ENCODE measurements at places on chromosomes 6 and 20. TPM values are rescaled to one million over a fixed set of nuclear protein-coding genes. Genes with fewer than 3 reads are reported as not detected.

- DNase-seq = peak; percentile 57
Measured at GRCh38 chr6:148674306-148674705, 72.5 kb upstream of the UST start.

GRCh38 chr20:19026121-19026878, 186.1 kb upstream of the SLC24A3 start:
- DNase-seq = no peak

DNA sequence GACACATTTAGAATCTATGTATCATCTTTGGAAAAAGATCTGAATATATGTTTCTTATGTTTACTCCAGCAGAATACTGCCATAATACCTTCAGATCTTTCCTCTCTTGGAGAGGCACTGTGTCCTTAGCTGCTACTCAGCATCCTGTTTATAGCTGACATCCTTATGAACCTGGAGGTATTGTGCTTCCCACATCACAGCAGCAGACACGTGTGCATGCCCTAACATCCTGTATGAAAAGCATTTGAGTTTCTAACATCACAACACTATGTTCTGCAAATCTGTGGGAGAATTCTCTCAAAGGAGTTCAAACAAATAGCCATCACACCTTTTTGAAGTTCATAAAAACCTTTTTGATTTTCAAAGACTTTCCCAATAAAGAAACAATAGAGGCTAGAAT, 216.0 kb downstream of the GJA1 start:
- DNase-seq = no peak

DNA sequence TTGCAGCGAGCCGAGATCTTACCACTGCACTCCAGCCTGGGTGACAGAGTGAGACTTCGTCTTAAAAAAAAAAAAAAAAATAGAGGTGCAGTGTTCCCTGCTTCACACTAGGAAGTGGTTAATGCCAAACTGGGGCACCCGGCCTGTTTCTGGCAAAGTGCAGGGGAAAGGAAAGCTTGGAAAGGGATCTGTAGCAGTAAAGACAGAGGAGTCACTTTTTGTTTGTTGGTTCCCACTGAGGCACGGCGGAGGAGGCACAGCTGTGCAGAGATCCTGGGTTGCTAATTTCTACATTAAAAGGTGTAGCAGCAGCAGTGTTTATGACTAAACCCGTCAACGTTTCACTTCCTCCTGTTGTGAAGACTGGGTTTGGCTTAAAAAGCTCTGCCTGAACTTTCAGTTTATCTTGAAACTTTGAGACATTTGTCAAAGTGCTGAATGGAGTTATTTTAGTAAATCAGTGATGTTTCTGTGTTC, 125.6 kb downstream of the CARMIL1 start:
- DNase-seq = peak; percentile 64

Gene KIF25
- not detected for polyA plus RNA-seq

Gene TMEM170B
- 9.9 TPM for polyA plus RNA-seq

Gene LY6G6D
- not detected for polyA plus RNA-seq

DNA sequence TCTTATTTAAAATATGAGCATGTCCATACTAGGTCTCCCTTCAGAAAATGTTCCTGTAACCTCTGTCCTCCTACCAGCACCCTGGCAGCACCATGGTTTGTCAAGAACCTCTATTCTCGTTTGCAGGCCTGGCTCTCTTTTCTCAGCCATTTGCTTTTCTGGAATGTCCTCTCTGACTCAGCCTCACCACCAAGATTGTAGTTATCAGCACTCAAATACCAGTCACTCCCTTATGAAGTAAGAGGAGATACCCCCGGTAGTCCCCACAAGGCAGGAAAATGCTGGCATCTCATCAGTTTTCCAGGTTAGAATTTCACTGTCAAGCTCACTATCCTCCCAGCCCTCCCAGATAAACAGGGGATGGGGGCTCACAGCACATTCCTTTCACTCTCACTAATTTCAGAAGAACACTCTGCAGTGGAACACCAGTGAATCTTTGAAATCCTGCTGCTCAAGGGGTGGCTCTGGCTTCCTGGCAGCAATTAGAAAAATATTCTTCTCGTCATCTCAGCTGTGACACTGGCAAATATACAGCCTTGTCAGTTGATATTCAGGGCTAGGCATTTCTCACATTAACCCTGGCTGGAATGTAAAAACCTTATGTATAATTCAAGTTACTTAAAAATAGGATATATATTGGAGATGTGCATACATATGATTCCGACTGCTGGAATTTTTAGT, 129.2 kb downstream of the TBX18 start:
- no peak for DNase-seq

- DNase-seq = no peak
Measured at GRCh38 chr6:112482373-112482772, 135.2 kb downstream of the RFPL4B start.

DNA sequence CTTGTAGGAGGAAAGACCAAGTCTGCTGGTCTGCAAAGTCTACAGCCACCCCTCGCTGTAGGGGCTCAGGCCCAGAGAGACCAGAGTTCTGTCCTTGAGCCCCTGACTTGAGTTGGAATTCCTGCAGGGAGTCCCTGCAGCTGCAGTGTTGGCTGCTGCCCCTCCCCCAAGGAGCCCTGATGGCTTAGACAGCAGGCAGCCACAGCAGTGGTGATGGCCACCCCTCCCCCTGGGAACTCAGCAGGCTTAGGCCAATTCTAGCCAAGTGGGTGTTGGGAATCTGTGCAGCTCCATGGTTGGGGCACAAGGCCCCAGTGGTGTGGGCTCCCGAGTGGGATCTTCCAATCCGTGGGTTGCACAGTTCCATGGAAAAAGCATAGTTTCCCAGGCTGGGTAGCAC, 345.4 kb downstream of the CD109 start:
- DNase-seq = no peak

Gene NFATC2
- 0.03 TPM for polyA plus RNA-seq

- no peak for DNase-seq
Measured at GRCh38 chr6:39079197-39080125, 30.9 kb downstream of the GLP1R start.

DNA sequence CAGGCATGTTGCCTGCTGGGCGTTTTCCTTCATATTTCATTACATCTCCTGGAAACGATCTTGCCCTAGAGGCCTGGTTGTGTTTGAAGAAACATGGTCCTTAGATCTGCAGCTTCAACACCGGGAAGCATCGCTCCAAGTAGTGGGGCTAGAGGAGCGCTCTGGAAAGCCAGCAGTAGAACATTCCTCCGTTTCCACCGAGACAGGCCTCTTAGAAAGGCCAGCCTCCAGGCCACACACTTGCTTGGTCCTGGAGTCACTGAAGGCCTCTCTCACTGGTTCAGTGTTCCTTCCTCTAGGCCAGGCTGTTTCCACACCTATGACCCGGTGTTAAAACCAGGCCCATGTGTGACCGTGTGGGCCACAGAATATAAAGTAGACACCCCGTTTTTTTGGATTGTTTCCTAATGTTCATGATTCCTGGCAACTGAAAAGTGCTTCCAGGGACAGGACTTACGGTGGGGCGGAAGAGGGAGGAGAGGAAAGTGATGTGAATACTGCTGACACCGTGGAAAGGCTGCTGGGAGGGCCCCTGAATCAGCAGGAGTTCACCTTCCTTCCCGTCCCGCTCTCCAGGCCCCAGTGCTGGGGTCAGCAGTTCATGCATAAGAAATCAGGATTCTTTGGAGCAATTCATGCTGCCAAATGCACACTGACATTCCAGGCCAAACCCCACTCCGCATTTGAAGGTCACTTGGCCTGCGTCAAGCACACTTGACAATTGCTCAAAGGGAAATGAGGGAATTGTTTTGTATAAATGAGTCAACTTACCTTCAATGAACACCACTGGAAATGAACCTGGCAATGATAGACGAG, 83.8 kb downstream of the IYD start:
- no peak for DNase-seq

Gene EYS
- 0.03 TPM for polyA plus RNA-seq

- DNase-seq = peak; percentile 37
Measured at GRCh38 chr6:31901415-31901952, 402 bp downstream of the ZBTB12 start.

DNA sequence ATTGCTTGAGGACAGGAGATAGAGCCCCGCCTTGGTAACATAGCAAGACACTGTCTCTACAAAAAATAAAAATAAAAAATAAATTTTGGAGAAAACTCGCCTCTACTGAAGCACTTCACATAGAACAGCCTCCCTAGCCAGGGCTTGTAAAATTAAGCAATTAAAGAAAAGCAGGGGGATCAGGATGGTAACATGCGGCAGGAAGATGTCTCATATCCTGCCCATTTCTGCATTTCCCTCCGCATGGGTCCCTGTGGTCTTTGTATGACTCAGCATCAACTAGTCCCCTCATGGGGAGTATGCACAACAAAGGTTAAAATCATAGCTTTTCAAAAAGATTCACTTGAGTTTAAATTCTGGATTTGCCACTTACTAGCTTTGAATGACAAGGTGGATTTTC, 379.0 kb downstream of the EPHA7 start:
- DNase-seq = peak; percentile 32

GRCh38 chr6:70779934-70780333, 112.3 kb downstream of the SMAP1 start:
- no peak for DNase-seq

DNA sequence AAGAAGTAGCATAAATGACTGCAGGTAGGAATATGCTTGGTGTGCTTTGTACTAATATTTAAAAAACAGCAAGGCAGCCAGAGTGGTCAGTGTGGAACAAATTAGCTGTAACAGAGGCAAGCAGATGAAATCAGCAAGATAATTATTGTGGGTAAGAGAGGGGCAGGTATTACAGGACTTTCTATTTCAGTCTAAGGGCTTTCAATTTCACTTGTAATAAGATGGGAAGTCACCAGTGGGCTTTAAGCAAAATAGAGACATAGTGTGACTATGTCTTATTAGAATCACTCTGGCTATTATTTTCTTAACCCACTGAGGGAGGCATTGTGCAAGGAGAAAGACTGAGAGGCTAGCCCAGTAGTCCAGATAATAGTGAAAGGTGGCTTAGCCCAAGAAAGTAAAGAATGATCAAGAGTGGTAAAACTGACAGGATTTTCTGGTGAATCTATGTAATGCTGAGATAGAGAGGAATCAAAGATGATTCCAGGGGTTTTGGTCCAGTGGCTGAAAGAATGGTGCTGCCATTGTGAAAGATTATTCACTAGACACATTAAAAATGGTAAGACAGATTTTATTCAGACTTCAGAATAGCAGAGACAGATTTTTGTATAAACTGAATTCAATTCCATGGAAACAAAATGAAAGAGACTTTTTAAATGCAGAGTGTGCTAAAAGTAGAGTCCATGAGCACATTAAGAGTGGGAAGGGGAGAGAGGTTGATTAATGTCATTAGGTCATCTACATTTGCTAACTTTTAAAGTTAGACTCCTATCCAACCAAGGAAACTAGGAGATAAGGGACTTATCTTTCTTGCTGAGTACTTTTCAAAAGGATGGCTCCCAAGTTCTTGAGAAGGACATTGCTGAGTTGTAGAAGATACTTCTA, 1136.0 kb downstream of the HACE1 start:
- DNase-seq = no peak

Gene BPIFA1
- polyA plus RNA-seq = not detected

GRCh38 chr6:104396077-104396476, 463.6 kb downstream of the HACE1 start:
- peak; percentile 8 for DNase-seq

DNA sequence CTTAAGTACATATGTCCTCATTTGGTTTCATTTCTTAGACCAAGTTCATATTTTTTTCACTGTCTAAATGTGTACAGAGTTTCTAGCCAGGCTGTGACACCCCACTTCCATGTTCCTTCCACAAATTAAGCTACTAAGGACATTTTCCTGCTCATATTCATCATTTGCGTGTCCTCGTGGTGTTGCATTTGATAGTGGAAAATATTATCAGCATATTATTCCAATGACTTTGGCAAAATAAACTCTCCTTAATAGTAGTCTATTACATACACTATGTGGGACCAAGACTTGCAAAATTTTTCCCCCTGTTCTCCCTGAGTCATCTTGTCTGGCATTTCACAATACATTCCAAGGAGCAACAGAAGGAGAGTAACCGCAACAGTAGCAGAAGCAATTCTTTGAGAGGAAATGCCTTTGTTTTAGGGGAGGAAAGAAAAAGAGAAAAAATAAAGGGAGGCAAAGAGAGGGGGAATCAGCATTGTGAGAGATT, 599.2 kb downstream of the COL12A1 start:
- peak; percentile 47 for DNase-seq

GRCh38 chr20:63087236-63087871, 80.6 kb upstream of the BHLHE23 start:
- DNase-seq = no peak

DNA sequence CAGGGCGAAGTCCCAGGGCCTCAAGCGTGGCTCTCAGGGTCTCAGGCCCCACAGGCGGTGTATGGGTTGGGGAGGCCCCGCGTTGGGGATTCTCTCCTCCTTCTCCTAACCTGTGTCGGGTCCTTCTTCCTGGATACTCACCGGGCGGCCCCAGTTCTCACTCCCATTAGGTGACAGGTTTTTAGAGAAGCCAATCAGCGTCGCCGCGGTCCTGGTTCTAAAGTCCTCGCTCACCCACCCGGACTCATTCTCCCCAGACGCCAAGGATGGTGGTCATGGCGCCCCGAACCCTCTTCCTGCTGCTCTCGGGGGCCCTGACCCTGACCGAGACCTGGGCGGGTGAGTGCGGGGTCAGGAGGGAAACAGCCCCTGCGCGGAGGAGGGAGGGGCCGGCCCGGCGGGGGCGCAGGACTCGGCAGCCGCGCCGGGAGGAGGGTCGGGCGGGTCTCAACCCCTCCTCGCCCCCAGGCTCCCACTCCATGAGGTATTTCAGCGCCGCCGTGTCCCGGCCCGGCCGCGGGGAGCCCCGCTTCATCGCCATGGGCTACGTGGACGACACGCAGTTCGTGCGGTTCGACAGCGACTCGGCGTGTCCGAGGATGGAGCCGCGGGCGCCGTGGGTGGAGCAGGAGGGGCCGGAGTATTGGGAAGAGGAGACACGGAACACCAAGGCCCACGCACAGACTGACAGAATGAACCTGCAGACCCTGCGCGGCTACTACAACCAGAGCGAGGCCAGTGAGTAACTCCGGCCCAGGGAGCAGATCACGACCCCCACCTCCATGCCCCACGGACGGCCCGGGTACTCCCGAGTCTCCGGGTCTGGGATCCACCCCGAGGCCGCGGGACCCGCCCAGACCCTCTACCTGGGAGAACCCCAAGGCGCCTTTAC, at the start of gene HLA-G:
TSS of gene HLA-G (plus strand) at position 247 of the 892 bp plus-strand sequence. CDS start at position 267, 20 bp downstream.
- no peak for DNase-seq

Gene NMBR
- not detected for polyA plus RNA-seq

- no peak for DNase-seq
Measured at GRCh38 chr6:15449011-15449410, 203.1 kb downstream of the JARID2 start.

Gene PTK6
- 0.66 TPM for polyA plus RNA-seq

GRCh38 chr6:80541181-80541580, 434.7 kb downstream of the BCKDHB start:
- no peak for DNase-seq

- no peak for DNase-seq
Measured at GRCh38 chr6:148750838-148751792, 4.3 kb downstream of the UST start.
